ENCODE measurements at places on chromosomes 11 and 22.

DNA sequence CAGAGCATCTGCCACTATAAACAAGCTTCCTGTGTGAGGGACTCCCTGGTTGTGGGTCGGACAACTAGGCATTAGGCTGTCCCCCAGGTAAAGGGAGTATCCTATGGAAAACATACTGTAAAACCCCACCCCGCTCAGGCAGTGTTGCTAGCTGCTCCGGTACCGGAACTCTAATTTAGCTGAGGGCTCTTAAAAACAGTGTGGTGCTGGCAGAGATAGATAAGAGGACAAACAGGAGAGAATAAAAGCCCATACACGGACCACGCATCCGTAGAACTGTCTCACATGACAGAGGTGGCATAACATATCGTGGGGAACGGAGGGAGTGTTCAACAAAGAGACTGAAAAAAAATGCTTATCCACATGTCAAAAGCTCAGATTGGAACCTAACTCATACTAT, 3.4 kb upstream of the MOGAT2 start:
- DNase-seq: no peak

GRCh38 chr11:587978-588380, 11.7 kb downstream of the PHRF1 start:
- DNase-seq: peak; percentile 96

DNA sequence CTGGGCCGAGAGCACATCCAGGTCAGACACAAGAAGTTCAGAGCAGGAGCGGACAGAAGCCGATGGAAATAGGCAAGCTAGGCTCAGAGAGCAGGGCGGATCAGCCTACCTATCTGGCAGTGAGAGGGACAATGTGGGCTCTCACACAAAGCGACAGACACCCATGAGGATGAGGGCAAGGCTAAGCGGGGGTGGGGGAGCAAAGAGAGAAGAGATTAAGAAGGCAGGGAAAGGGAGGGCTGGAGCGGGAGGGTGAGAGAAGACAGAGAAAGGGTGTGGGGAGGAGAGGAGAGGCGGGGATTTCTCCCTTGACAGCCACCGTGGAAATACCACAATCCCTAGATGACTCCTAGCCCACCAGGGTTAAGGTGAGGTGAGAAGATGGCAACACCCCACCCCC, 57.9 kb downstream of the BUD13 start:
- no peak for DNase-seq

DNA sequence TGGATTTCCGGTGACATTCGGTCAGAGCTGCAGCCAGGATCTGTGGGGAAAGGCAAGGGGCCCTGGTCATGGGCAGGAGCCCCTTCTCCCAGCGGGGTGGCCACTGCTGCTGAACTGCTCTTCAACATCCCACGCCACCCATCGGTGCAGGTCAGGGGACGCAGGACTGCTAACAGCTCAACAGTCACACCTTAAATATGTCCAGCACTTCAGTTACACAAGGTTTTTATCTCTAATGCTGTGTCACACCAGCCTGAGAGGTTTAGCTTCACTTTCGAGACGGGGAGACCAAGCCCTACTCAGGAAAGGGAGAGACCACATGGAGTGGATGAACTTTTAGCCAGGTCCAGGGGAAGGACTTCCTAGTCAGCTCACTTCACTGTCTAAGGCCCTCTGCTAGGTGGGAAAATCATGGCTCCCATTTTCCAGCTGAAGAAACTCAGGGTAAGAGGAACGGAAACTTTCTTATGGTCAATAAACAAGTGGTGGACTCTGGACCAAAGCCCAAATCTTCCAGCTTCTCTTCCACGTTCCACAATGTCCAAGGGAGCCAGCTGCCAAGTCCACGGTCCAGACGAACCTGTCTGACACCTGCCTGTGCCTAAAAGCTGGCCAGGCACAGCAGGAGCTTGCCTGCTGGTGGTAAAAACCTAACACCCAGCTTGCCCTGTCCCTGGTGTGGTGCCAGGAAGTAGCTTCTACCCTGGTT, 21.0 kb upstream of the CHADL start:
- no peak for DNase-seq

DNA sequence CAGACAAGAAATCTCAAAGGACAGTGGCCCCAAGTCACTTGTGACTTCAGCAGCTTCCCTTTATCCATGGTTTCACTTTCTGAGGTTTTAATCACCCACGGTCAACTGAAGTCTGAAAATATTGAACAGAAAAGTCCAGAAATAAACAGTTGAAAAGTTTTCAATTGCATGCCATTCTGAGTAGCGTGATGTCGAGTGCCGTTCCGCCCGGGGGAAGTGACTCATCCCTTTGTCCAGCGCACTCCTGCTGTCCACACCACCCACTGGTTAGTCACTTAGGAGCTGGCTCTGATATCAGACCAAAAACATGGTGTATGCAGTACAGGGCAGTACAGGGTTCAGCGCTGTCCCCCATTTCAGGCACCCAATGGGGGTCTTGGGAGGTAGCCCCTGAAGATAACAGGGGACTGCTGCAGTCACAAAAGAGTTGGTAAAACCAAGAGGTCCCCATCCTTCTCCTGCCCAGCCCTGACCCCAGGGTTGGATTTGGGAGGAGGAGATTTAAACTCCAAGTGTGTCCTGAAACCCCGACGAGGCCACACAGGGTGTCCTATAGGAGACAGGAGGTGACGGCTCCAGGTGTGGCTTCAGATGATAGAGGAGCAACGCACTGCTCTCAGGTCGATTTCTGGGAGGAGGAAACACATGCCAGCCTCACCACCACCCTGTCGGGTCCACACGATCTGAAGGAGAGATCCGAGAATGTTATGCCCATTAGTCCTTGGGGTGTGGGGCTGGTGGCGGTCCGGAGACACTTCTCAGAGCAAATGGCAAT, 390.1 kb downstream of the CTTN start:
- no peak for DNase-seq

DNA sequence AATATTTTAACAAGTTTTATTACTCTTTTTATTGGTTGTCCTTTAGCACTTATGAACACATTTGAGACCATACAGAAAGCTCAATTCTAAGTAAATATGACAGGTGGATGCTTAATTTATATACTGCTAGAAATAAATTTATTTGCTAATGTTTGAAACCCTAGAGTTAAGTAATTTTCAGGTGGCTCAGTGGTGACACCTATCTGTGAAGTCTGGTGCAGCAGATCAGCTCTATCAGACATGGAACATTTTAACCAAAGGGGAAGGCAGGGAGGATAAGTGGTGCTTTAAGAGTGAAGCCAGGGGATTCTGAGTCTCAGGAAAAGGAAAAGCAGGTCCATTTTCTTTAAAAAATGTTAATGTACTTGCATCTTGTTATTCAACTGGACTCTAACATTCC, 175.8 kb downstream of the DSCAML1 start:
- DNase-seq: no peak

- DNase-seq: peak; percentile 15
These were observed 38.0 kb upstream of the TBCEL start for GRCh38 chr11:120985718-120986569.

GRCh38 chr11:45723397-45723796, 58.0 kb upstream of the CHST1 start:
- no peak for DNase-seq

- no peak for DNase-seq
These were observed 12.0 kb upstream of the CAT start for GRCh38 chr11:34426766-34427185.

DNA sequence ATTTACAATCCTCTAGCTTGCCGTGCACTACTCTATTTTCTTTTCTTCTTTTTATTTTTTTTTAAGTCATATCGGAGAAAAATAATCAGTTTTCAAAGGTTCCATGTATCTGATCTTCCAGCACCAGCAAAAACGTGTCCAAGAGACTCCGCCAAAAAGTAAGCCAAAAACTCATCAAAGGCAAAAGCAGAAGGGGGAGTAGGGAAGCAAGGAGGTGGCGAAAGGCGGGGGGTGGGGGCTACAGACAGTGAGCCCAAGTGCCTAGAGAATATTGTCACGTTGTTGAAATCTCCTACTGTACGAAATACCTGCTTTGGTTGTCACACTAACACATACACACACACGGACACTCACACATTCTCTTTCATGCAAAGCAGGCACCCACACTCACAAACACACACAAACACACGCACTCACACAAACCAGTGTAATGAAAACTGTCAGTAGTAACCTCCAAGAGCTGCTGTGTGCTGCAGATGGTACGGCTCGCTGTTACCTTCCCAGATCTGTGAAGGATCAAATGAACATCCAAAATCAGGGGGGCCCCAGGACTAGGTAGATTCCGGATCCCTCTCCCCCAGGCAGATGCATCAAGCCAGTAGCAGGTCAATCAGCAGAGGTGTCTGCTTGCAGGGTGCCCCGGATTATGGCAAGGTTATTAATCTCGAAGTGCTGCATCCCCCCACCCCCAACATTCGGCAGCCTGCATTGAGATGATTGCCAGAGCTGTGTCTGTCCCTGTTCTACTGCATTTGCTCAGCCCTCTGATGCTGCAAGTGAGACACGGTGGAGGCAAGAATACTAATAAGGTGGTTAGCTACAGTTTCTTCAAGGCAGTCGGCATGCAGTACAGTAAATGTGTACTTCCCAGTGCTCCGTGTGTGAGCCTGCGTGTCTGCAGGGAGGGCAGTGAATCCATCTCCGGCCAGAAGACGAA, at the start of gene LRRC4C:
LRRC4C (minus strand) TSS at position 188 of the 937 bp plus-strand sequence.
- no peak for DNase-seq

DNA sequence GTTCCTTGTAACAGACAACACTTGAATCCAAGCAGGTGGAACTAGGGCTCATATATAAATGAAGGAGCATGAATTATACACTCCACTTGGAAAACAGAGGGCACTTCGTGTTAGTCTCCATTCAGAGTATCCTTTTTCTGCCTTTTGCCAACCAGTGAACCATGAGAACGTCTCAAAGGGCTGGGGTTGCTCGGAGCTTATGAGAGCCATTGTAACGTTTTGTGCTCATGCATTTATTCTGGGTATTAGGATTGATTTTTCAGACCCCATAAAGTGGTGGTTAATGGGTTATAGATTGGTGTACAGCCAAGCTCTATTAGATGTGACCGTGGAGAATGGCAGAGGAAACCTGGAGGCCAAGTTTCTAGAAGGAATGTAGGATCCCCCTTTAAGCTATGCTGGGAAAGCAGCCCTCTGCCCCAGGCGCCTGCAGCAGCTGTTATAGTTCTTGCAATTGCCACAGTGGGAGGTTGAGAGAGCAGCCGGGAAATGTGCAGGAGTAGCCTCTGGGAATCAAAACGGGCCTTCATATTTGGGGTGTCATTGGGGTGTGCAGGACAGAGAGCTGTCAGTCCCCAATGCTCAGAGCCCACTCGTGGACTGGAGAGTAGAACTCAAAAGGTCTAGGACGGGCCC, 54.6 kb upstream of the ASPHD2 start:
- no peak for DNase-seq

DNA sequence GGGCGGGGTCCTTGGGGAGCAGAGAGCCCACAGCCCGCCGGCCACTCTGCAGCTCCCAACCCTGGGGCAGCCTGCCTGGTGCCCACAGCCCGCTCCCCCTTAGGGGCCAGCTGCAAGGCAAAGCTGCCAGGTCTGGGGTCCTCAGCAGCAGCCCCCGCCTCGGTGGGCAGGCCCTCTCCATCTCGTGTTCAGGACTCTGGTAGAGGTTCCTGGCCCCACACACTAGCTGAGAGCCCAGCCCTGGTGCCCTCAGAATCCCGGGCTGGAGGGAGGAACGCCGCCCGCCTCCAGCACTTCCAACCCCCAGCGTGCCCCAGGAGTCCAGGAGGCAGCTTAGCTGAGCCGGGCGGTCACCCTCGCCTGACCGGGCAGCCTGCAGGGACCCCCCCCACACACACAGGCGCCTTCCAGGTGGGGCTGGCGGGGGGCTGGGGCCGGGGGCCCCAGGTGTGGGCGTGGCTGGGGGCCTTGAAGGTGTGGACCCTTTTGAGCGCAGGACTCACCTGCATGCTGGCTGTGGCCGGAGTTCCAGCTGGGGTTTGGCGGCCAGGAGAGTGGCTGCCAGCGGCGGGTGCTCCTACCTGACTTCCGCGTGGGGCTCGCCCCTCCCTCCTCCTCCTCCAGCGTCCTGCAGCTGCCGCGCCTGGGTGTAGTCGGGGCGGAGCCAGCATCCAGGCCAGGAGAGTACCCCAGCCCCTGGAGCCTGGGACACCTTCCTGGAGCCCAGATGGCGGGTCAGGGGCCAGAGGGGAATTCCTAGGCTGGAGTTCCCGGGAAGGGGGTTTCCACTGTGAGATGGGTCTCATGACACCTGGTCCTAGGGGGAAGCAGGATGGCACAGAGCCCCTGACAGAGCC, at the start of gene ANO9:
ANO9 (minus strand) TSS at position 594 of the 857 bp plus-strand sequence; CDS start at position 509, 85 bp downstream.
- DNase-seq: peak; percentile 39

DNA sequence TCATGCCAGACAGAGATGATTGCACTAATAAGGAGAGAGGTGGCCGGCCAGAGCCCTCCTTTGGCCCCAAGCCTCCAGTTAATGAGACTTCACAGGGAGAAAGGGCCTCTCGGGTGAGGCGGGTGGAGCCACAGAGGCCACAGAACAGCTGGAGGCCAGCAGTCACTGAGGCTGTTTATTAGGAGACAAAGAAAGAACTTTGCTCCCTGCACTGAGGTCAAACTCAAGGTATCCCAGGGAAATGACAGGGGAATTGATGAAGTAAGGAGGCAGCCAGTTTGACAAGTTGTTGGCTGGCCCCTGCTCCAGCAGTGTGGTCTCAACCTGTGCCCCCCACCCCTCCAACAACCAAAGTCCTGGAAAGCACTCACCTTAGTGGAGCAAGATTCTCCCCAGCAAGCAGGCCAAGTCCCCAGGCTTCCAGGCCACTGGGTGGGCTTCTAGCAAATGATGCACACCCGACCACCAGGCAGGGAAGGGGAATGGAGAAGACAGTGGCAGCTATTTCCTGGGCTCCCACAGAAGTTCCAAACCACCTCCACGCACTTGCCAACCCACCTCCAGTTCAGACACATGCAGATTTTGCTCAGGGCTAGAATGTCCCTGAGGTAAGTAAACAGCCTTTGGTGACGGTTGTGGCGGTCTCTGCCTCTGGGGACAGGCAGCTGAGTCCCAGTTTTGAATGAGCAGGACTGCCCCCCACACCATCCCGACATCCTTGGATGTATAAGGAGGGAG, 53.2 kb downstream of the RPUSD4 start:
- DNase-seq: peak; percentile 70

DNA sequence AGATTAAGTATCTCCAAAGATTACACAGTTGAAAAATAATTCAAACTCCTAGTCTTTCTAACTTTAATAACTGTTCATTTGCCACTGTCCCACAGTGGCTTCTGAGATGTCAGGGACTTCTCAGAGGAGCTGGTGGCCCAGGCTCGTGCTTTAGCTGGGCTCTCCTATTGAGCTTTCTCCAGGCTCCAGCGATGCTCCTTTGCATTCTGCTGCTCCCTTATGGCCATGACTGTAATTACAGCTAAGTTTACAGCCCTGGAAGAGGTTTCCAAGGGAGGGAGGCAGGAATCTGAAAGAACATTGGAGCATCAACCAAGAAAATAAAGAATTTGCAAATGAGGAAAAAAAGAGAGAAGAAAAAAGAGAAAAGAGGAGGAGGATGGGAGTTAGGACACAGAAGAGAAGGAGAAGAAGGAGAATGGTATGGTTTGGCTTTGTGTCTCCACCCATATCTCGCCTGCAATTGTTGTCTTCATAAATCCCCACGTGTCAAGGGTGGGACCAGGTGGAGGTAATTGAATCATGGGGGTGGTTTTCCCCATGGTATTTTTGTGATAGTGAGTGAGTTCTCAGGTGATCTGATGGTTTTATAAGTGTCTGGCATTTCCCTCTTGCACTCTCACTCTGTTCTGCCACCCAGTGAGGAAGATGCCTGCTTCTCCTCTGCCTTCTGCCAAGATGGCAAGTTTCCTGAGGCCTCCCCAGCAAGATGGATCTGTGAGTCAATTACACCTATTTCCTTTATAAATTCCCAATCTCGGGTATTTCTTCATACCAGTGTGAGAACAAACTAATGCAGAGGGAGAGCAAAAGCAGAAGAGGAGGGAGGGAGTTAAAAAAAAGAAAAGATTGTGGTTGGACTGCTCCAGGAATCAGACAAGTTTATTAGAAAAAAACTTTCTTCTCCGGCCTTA, 857.0 kb downstream of the KCNA4 start:
- DNase-seq: peak; percentile 20

- no peak for DNase-seq
These were observed 118.2 kb downstream of the DSCAML1 start for GRCh38 chr11:117678658-117679406.

All from HepG2 (cell line).